ENCODE measurements at places on chromosomes 1 and 21. TPM values are rescaled to one million over a fixed set of nuclear protein-coding genes. Genes with fewer than 3 reads are reported as not detected.

The KCNT2 gene
- polyA plus RNA-seq = 12.2 TPM

- DNase-seq = peak; percentile 48
These were observed 174.2 kb downstream of the RUNX1 start for GRCh38 chr21:34874684-34875513.

DNA sequence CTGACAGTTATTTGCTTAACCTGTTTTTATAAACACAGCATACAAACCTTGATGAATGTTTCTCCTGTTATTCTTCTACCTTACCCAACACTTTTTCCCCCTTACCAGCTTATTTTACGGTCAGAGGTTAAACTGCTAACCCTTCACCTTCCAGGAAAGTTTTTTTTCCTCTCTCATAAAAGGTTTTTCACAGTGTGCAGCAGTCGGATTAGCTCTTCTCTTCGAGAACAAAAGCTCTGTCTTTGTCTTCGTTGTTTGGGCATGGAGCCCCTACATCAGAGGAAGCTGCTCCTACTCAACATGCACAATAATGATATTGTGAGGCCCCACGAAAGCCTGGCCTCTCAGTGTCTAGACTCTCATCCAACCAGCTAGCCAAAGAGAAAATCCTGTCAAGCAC, 42.0 kb downstream of the DENND1B start:
- no peak for DNase-seq

DNA sequence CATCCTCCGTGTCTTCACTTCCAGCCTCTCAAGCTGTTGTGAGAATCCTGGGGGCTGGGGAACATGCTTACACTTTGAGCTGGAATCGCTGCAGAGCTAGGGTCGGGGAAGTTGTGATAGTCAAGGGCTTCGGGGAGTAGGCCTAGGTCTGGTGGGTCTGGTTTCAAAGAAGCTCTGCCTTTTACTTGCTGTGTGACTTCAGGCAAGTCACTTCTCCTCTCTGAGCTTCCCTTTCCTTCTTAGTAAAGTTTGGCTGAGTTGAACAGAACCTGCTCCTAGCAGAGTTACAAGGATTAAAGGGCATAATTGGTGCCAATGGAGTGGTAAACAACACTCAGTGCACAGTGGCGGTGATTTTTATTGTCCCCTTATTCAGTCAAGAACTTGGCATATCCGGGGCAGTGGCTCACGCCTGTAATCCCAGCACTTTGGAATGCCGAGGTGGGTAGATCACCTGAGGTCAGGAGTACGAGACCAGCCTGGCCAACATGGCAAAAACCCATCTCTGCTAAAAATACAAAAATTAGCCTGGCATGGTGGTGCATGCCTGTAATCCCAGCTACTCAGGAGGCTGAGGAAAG, 25.7 kb downstream of the ARHGEF19 start:
- no peak for DNase-seq

The DNASE2B gene
- 0.09 TPM for polyA plus RNA-seq

DNA sequence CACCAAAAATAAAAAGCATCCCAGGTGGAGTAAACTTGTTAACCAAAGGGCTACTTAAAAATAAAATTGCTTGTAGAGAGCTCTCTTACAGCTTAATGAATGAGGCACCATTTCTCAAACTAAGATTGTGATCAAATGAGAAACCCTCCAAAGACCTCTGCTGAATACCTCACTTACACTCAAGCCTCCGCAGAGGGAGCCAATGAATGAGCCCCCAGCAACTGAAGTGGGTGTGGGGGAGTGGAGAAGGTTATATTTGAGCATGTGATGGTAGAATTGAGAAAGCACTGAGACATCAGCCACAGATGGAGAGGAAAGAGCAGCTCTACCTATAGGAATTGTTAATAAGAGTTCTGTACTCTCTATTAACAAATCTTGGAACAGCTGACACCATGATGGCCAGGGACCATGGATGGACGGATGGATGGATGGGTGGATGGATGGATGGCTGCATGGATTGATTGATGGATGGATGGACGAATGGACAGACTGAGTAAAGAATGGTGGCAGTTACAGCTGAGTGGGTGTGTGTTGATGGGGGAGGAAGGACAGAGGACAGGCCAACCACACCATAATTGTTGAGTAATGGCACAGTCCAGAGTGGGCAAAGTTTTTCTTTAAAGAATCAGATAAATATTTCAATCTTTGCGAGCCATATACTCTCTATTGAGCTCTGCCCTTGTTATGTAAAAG, 20.3 kb upstream of the TIAM1 start:
- no peak for DNase-seq

DNA sequence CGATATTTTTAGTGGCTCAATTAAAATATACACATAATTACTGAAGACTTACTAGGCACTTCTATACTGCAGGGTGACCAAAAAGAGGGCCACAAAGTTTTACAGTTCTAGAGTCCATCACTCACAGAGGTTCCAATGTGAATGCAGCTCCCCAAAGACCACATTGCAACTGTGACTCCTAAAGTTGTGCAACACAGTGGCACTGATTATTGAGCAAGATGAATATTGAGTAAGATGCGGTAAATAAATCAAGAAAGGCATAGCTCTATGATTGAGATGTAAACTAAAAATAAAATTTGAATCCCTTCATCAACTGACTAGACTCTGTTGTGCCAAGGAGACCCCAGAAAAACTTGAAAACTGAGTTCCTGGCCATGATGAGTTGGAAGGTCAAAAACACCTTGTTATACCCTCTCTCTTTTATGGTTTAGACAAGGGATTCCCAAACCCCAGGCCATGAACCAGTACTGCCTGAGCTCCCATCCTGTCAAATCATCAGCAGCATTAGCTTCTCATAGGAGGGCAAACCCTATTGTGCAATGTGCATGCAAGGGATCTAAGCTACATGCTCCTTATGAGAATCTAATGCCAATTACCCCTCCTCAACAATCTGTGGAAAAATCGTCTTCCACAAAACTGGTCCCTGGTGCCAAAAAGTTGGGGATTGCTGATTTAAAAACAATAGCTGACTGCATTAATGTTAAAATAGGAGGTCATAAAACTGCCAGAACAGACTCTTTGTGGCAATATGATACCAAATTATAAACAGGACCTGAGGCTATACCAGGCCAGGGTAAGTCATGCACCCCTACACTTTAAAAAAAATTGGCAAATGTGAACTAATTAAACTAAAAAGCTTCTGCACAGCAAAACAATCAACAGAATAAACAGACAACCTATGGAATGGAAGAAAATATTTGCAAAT, 94.3 kb downstream of the ADGRL4 start:
- DNase-seq = no peak

GRCh38 chr21:16742131-16742641, 770.7 kb upstream of the CXADR start:
- no peak for DNase-seq

GRCh38 chr1:194045416-194045815, 859.0 kb upstream of the B3GALT2 start:
- no peak for DNase-seq

The HRNR gene
- 1.5 TPM for polyA plus RNA-seq

- no peak for DNase-seq
These were observed 124.0 kb downstream of the PIGK start for GRCh38 chr1:77095236-77095635.

DNA sequence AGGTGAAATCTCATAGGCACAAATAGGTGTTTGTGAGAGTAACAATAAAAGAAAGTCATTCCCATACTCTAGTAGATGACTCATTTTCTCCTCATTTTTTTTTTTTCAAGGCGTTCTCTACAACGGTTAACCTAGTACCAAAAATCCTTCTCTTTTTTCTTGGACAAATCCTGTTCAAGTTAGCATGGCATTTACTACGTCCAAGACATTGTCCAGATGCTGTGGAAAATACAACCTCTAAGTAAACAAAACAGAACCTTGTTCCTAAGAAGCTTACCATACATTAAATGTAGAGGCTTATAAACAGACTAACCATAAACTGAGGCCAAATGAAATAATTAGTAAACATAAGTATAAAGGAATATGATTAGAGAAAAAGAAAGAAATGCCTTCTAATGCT, 76.2 kb upstream of the RGS4 start:
- no peak for DNase-seq

DNA sequence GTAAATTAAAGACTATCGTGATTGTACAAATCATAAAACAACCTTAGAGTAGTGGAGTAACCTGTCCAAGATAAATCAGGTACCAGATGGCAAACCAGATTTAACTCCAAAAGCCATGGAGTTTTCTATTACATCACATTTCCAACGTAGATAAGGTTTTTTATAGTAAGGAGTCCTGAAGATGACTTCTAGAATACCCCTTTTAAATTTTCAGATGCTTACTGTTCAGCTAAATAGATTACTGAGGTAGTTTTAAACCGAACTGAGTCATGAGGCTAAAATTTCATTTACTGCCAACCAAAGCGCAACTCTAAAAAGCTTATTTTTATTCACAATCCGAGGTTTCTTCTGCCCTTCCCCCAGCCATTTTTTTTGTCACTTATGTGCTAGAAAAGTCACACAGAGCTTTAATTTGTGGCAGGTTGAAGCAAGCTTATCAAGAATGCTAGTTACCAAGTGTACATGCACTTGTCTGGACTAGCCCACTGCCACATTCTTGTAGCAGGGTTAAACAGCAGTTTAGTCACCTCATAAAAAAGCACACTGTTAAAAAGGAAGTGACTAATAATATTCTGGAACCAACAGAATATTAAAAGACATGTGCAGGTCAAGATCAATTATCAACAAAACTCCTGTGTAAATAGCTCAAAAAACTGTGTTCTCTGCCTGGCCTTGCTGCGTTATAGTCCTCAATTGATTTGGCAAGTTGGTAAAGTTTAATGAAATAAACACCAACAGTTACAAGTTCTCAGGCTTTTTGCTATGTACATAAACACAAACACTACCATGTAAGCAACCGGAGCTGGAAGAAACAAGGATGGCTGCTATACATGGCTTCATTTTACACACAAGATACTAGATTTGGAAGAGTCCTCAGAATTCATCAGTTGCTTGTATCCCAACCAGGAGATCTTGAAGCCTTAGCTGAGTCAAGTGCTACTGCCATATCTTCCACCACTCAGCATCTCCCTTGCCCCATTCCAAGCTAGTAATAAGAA, 180.3 kb upstream of the DMRTA2 start:
- DNase-seq = no peak

- no peak for DNase-seq
These were observed 88.3 kb upstream of the ARHGAP29 start for GRCh38 chr1:94325377-94326302.

GRCh38 chr1:207239874-207240273, 81.6 kb upstream of the CD55 start:
- no peak for DNase-seq

DNA sequence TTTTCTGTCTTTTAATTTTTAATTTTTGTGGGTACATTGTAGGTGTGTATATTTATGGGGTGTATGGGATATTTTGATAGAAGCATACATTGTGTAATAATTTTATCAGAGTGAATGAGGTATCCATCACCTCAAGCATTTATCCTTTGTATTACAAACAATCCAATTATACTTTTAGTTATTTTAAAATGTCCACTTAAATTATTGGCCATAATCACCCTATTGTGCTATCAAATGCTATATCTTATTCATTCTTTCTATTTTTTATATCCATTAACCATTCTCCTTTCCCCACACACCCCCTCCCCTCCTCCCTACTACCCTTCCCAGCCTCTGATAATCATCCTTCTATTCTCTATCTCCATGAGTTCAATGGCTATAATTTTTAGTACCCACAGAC, 70.2 kb upstream of the TSHB start:
- DNase-seq = no peak

DNA sequence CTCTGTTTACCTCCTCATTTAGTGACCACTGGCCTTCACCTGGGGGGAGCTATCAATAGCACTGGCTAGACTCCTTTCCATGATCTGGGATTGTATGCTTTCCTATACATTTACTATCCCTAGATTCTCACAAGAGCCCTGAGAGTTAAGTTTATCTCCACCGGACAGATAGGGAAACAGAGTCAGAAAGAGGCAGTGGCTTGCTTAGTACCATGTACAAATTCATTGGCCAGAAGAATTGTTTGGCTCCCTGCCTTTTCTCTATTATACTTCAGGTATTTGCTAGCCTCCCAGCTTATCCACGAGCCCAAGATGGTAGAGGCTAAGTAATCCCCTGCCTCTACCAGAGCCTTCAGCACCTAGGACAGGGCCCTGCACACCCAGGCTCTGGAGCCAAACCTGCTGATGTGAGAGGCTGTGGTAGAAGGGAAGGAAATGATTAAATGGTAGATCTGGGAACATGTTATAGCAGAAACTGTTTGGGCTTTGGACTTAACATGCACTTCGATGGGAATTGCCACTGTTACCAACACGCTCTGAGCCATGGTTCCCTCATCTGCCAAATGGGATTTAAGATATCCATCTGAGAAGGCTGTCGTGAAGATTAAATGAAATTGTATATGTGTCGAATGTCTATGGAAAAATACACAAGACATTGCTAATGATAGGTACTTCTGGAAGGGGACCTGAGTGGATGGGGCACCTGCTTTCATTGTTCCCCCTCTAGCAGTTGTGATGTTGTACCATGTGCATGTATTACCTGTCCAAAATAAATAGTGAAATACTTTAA, 3.1 kb upstream of the BLACAT1 start:
- no peak for DNase-seq

- no peak for DNase-seq
These were observed 534 bp downstream of the KCNH1 start for GRCh38 chr1:211133393-211133835.

GRCh38 chr1:181905944-181906597, 155.4 kb downstream of the ZNF648 start:
- no peak for DNase-seq

Measured in renal cortex interstitium (tissue), 15 donors.